ENCODE measurements at places on chromosomes 3 and 15.

- no peak for DNase-seq
Measured at GRCh38 chr3:71581457-71582035, 2.0 kb downstream of the FOXP1 start.

- DNase-seq, result no peak
Measured at GRCh38 chr3:45605534-45605933, 11.0 kb downstream of the LIMD1 start.

GRCh38 chr15:98413933-98414546 lies 234.3 kb upstream of the IGF1R start:
- no peak for DNase-seq

- DNase-seq, result no peak
Measured at GRCh38 chr3:15300323-15301078, 31.9 kb downstream of the SH3BP5 start.

GRCh38 chr3:16912400-16913263 lies 27.9 kb downstream of the PLCL2 start:
- no peak for DNase-seq

GRCh38 chr3:38998086-38998485 lies 53.7 kb downstream of the SCN11A start:
- DNase-seq, result no peak

DNA sequence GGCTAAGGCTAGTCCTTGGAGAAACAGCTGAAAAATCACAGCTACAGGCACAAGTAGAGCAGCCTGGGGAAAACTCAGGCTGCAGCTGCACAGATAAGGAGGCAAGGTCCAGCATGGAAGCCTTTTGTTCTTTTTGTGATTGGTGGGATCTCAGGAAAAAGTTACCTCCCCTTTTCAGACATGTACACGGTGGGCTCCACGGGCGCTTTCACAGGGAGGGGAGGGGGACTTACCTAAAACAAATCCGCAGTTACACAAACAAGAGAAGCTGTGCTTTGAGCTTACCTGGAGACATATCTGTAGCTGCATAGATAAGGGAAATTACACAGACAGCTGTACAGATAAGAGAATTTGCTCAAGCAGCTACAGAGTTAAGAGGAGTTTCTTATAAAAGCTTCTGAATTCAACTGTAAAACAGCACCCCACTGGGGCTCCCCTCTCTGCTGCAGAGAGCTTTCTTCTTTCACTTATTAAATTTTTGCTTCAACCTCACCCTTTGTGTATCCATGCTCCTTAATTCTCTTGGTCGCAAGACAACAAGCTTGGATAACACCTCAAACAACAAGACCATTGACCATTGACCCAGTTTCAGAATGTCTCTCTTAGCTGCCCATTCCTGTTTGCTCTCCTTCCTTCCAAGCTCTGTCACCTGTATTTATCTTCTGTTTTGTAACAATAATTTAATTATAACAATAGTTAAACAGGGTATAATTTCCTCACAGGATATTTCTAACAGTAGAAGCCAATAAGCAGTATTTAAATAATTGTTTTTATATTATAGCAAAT lies 10.9 kb upstream of the CD200 start:
- DNase-seq, result no peak

GRCh38 chr3:95184038-95184437 lies 1121.2 kb downstream of the NSUN3 start:
- DNase-seq, result no peak

DNA sequence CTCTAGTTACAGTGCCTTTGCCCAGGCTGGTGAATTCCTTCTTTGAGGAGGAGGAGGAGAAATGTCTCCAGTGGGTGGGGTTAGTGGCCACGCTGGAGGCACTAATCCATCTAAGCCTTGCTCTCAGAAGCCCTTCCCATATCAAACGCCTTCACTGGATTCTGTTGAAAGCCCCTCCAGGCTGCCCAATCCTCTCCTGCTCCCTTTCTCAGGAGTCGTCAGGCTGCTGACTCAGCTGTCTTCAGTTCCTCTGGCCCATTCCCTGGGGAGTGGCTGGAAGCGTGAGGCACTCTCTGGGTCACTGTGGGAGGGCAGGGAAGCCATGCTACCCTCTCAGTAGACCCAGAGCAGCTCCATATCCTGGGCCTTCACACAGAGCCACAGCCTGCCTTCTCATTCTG lies 2.7 kb downstream of the AP2M1 start:
- DNase-seq, result no peak

DNA sequence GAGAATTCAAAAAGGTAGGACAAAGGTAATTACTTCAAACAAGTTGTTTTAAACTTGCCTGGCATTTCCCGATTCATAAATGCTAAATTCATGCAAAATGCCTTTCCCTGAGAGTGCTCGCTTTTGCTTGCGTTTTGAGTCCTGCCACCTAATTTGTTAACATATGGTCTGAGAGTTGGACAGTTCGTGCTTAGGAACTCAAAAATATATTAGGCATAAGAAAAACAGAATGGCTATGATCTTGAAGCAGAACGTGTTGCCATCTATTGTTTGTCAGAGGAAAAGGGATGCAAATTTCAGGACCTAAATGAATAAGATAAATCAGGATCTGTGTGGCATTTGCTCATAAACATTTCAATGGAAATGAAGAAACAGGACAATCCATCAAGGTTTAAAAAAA lies 195.8 kb downstream of the ZMAT3 start:
- DNase-seq, result no peak

DNA sequence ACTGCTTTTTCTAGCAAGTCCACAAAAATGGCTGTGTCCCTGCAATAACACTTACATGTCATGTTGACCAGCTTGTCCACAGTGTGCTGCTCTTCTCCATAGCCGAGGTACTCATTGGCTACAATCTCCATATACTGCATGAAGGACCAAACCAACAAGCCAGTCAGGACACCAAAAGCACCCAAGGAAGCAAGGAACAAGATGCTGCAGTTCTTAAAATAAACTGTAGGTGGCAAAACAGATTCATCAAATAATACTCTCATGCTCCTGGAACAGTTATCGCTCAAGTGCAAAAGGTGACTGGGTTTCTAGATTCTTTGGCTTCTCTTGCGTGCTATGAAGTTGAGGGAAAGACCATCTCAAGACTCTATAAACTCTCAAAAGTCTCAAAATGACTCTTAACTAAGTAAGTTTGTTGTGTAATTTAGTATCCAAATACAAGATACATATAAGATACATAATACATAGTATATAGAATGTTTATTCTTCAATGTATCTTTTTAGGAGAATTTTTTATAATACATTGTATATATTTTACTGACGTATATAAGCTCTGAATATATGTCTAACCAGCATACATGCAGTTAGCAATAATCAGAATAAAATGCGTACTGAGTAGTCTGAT lies 57.0 kb downstream of the NEK10 start:
- DNase-seq, result no peak

DNA sequence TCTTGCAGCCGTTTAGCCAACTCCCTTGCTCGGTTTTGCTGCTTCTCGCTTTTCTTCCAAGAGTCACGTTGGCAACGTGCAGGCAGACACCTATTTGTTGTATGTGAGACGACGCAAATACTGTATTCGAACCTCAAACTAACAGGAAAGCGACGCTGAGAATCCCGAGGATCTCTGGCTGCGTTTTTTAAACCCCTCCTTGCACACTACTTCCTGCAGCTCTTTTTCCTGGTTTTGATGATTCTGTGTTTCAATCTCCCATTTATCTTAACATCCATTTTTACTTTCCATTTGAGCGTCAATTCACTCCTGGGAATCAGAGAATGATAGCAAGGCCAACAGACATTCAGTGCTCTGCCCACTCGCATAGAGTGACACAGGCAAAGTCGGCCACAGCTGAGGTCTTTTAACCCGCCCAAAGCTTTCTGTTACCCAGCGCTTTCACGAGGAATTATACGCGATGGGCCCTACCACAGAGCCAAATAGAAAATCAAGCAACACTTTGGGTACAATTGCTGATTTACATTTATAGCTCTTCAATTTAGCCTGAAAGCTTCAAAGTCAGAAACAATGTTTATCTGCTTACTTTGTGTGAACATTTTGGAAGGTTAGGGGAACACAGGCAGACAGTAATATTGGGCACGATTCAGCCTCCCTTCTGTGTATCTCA lies 1.6 kb upstream of the ANXA2 start:
- no peak for DNase-seq

GRCh38 chr15:89754361-89755154 lies 3.5 kb upstream of the MESP1 start:
- DNase-seq, result no peak

DNA sequence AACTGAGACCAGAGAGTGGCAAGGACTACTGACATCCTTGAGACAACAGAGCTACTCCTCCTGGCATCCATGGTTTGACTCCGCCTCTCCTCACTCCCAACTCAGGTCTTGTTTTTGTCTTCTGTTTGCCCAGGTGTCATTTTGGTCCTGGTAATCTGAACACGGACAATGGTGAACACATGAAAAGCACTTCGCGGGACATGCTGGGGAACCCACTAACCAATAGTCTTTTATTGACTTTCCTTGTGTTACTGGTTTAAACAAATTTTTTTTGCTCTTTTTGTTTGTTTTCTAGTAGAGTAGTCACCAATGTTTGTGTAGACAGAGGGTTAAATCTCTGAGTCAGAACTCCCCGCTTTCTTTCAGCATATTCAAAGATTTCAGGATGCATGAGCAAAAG lies 38.4 kb downstream of the LARP6 start:
- no peak for DNase-seq

- DNase-seq, result no peak
Measured at GRCh38 chr3:2968475-2968874, 141.7 kb downstream of the IL5RA start.

DNA sequence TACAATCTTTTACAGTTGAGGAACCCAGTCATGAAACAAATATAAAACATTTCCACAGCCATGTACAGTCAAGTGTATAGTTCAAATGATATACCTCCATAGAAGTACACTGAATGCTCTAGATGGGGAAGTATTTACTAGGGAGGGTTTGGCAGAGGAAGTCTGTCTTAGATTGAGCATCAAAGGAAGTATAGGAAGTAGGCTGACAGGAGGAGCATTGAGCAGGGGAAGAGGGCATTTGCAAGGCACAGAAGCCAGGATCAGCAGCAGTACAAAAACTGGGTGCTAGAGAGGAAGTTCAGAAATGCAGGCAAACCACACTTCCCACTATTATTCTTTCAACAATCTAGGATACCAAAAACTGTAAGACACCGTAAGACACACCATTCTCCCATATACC lies 122.6 kb downstream of the ANO10 start:
- no peak for DNase-seq

DNA sequence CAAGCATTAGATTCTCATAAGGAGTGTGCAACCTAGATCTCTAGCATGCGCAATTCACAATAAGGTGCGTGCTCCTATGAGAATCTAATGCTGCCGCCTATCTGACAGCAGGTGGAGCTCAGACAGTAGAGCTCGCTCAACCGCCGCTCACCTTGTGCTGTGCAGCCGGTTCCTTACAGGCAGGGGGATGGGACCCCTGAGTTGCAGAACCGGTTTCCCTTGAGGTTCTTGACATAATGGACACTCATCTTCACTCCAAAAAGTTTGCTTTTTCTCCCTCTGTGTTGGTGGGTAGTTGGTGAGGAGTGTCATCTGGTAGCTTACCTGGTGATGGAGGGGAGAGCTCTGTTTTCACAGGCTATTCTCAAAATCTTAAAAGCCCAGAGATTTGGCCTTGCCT lies 324.0 kb upstream of the TBL1XR1 start:
- DNase-seq, result no peak

- DNase-seq, result no peak
Measured at GRCh38 chr3:49655731-49656285, 18.3 kb upstream of the APEH start.

GRCh38 chr15:25805031-25805430 lies 58.1 kb downstream of the ATP10A start:
- no peak for DNase-seq

DNA sequence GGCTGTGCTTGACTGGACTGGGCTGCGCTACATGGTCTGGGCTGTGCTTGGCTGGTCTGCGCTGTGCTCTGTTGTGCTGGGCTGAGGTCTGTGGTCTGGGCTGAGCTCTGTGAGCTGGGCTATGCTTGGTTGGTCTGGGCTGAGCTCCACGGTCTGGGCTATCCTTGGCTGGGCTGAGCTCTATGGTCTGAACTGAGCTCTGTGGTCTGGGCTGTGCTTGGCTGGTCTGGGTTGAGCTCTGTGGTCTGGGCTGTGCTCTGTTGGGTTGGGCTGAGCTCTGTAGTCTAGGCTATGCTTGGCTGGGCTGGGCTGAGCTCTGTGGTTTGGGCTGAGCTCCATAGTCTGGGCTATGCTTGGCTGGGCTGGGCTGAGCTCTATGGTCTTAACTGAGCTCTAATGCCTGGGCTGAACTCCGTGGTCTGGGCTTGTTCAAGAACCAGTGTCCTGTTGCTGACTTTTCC lies 92.0 kb downstream of the PLXNA1 start:
- no peak for DNase-seq

DNA sequence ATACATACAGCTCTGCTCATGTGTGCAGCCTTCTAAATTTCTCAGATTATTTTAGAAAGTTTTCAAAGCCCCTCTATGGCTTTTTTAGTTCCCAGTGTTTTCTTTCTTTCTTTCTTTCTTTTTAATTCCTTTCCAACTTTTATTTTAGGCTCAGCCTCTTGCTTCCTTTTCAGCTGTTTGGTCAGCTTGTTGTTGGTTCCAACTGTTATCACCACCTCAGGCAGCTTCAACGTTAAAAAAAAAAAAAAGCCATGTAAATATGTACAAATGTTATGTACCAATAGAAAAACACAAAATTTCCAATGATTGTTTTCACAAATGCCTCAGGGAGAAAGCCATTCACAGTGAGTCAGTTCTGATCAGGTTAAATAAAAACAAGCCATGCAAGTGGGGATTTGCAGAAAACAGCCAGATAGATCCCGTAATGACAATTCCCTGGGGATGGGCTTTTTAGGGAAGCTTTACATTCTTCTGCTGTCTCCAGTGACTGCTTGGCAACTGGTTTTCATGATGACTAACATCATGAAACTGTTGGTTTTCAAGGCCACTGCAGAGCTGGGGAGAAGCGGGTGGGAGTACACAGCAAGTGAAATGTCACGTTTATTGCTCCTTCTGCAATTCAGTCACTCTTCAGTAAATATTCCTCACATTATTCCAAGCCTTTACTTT lies 908.4 kb downstream of the EPHA3 start:
- DNase-seq, result no peak

DNA sequence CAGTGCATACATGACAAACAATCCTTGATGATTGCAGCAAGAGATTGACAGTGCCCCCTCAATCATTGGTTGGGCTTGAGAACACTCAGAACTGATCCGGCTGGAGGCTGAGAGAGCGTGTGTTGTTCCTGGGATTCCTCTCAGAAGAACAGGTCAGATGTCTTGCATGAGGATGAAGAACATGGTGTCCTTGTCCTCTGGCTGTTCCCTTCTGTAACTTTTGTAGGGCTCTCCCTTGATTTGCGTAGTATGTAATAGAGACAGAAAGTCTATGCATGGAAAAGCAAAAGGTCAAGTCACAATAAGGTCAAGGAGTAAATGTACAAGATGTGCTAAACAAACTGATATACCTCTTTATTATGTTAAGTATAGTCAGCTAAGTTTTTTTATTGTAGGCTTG lies 8.2 kb downstream of the CHST2 start:
- no peak for DNase-seq

Measured in stimulated activated CD4-positive, alpha-beta T cell treated with anti-CD3 and anti-CD28 coated beads, Interleukin-12 subunit alpha, Interleukin-12 subunit beta, amount 100 ng/mL, for 48 hours (primary cell).